ENCODE measurements at places on chromosomes 6 and 20.

DNA sequence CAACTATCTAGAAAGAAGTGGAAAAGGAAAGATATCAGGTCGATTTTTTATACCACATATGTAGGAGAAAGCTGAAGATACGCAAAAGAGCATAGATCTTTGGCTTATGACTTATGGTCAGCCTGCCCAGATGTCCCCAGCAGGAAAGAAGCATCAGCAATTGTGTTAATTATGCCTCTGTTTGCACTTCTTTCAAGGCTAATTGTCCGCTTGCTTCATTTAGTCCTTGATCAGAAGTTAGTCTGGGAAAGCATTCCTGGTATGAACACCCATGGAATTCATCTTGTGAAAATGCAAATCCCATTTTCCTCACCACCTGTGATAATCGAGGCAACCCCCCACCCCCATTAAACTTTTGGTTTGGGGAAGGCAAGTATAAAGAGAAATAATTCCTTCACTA is 62.8 kb downstream of the ATP9A start:
- DNase-seq = no peak

DNA sequence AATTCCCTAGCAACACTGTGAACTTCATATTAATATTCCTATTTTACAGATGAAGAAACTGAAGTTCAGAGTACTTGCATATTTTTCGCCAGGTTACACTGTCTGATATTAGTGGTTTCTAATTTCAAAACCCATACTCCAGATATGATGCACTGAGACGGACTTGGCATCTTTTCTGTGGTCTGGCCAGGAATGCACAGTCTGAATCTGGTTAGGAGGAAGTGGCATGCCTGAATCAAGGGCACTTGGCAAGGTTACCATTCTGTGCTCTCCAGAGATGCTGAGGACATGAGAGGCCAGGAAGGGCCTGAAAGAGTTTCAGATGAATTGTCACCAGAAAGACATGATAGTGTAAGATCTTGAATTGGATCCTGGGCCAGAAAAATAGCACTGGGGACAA is 150.1 kb downstream of the HAO1 start:
- no peak for DNase-seq

GRCh38 chr6:51479296-51479695 is 608.1 kb downstream of the PKHD1 start:
- DNase-seq = no peak

GRCh38 chr6:143562143-143562542 is 50.6 kb upstream of the FUCA2 start:
- DNase-seq = no peak

DNA sequence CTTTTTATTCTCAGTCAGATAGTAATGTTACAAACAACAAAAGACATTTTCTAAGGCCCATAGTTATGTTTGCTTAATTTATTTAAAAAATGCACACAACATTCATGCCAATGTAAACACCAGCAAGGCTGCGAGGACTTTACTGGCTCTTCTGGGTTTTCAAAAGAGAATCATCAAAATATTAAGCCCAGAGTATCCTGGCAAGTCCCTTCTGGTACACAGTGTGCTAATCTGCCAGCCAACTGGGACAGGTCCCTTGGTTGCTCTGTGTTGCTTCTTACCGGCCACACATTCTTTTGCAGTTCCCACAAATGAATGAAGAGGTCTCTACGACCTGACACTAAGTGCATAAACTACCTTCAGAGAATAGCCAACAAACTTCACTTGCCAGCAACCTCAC is 42.6 kb upstream of the SPDEF start:
- DNase-seq = no peak

DNA sequence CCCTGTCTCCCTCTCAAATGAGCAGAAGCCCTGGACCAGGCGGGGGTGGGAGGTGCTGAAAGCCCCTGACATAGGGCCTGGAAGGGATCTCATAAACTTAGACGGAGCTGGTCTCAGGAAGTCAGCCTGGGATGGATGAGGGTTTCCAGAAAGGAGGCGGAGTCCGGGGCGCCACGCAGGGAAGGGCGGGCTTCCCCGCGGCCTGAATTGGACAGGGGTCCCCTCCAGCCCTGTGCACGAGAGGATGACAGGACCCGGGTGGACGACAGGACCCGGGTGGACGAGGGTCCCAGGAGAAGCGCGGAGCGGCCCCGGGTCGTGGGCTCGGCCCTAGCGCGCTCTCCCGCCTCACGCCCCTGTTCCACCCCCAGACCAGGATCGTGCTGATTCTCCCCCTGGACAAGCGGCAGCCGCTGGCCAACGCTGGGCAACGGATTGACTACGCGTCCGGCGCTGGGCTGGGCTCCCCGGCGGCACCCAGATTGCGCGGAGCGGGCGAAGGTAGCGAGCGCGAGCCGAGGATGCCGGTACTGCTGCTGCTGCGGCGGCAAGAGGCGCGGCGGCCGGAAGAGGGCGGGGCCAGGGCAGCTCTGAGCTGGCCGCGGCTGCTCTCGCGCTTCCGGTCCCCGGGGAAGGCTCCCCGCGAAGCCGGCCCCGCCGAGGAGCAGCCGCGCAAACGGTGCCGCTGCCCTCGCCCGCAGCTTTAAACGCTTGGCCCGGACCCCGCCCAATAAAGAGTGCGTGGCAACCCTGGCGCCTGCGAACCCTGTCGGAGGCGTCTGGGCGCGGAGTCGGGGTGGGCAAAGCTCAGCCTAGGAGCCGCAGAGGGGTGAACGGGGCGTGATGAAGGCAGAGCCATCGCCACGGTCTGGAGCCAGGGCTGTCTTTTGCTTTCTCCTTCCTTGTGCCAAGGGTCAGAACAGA is 1.3 kb downstream of the C20orf144 start:
- DNase-seq = peak; percentile 63

DNA sequence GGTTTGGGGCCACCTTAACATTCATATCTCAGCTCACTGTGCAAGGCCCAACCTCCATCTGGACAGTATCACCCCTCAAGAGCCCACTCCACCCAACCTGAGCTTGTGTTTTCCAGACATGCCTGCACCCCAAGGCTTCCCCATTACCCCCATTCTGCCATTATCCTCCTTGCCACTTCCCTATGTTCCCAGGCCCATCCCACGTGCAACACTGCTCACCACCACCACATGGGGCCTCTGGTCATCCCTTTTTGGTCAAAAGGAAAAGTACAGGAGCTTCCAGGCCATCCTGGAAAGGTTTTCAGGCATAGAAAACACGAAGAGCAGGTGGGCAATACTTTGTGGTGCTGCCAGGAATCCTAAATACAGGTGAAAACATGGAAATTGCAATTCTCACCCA is 140.3 kb downstream of the SYNDIG1 start:
- DNase-seq = no peak

GRCh38 chr6:162343198-162343935 is 384.2 kb downstream of the PRKN start:
- no peak for DNase-seq

DNA sequence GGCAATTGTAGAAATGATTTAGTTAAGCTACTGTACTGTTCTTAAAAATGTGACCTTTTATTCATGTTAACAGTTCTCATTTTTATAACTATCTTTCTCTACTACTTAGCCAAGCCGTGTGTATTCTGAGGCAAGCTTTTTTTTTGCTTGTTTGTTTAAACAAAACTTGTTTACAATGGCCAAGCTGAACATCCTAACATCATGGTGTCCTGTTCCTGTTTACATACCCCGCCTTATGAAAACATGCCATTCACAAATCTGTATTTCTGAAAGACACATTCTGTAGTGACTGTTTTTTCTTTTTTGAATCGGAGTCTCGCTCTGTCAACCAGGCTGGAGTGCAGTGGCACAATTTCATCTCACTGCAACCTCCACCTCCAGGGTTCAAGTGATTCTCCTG is 140.9 kb downstream of the NCOA3 start:
- DNase-seq = no peak

DNA sequence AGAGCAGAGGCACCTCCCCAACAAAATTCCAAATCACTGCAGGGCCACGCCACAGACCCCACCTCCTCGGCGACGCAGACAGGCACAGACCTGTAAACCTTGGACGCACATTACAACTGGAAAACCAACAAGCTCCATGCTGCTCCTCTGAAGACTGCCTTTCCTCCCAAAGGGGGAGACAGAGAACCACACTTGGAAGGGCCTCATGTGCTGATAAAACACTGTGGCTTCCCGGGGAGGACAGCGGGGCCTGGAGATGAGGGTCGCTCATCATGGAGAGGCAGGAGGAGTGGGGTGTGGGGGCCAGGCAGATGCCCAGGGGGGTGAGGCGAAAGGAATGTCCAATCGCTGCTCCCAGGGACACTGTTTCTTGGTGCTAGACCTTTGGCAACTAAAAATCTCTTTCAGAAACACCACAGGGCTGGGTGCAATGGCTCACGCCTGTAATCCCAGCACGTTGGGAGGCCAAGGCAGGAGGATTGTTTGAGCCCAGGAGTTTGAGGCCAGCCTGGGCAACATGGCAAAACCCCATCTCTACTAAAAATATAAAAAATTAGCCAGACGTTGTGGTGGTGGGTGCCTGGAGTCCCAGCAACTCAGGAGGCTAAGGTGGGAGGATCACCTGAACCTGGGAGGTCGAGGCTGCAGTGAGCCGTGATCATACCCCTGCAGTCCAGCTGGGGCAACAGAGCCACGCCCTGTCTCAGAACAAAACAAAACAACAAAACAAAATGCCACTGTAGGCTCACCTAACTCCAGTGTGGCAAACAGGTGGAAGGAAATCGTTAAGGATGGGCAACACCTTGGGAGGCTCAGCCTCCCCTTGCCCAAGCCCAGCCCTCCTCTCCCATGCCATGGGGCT is 53.8 kb downstream of the ABHD12 start:
- no peak for DNase-seq

DNA sequence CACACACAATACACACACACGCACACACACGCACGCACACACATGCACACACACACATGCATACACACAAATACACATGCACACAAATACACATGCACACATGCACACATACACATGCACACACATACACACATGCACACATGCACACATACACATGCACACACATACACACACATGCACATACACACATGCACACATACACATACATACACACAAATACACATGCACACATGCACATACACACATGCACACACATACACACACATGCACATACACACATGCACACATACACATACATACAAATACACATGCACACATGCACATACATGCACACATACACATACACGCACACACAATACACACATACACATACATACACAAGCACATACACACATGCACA is 175.4 kb upstream of the RREB1 start:
- DNase-seq = no peak

- no peak for DNase-seq
These were observed 37.9 kb upstream of the IRAK1BP1 start for GRCh38 chr6:78829407-78829806.

DNA sequence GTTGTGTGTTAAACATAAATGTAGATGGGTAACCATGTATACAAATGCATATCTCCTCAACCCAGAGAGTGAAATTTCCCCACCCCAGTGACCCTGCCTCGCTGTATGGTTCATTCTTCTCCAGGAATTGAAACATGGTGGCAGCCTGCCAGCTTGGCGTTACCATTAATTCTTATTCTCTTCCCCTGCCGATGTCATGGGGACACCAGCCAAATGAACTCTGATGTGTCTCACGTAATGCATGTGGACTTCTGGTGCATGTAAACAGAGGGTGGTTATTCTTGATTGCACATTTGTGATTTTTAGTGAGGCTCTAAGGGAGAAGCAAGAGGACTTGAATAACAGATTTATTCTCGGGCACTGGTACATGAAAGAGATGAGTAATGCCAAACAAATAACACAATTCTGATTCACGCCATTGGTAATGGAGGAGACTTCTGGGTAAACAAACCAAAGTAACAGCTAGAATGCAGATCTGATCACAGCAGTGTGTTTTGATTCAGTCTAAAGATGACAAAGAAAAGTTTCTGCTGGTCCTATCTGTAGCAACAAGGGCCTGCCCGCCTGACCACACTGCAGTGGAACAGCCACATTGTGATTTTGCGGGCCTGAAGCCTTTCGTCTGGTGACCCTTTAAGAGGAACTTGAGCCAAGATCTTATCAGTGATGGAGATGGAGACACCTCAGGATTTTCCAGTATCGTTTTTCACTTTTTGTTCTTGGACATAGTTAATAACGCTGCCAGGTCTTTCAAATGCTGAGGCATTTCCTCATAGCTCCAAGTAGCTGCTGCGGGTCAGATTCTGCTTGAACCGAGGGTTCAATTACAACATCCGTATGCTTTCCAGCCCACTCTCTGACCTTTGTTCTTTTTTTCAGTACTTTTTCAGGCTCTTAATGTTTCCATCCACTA is 171.8 kb upstream of the AKAP12 start:
- DNase-seq = no peak

- no peak for DNase-seq
These were observed 67.1 kb upstream of the ADGRF4 start for GRCh38 chr6:47631269-47631772.

DNA sequence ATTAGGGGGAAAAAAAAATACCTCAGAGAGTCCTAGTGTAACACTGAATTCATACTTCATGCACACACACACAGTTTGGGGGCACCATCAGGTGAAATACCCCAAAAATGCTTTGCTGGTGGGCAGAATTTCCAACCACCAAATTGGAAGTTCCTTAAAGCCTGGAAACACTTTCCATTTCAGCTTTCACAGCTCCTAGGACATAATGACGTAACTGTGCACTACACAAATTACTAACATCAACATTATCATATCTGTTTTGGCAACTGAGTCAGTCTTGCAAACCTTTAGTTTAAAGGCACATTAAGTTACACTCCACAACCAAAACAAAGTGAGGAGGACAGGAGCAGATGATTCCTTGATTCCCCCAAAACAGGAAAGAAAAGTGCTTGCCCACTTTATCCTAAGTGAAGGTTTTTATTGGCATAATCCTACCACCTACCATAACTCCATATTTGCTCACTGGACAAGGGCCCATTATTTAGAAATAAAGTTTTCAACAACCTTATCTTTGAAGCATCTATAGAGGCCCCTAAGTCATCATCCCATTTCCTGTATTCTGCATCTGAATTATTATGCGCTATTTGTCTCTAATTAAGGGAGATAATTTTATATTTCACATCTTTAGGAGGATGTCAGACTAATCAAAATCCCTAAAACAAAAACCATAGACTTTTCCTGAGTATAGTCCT is 3.4 kb downstream of the MBOAT1 start:
- no peak for DNase-seq

DNA sequence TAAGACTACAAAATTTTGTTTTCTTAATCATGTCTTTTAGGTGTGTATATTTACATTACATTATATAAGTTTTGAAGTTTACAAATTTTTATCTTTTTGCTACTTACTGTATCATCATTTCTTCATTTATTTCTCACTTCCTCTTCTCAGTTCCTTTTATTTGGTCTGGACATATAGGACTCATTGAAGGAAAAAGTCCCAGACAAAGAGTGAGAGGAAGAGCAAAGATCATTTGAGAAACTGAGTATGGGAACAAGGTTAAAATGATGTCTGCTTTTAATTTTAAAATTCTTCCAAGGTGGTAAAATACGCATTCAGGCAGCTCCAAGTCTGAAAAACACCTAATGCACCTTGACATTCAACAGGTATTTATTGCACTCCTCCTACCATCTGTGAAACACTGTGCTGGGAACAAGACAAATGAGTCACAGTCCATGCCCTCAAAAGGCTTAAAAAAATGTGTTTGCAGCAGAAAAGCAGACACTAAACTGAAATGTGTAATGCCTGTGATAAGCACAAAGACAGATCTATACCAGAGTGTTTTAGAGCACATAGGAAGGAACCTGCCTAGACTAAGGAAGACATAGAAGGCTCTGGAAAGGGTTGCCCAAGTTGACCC is 63.2 kb downstream of the PKIB start:
- DNase-seq = no peak
